Right atrium auricular region (tissue), 2 donors: ENCODE measurements at places on chromosomes 16 and 17. TPM values are rescaled to one million over a fixed set of nuclear protein-coding genes. Genes with fewer than 3 reads are reported as not detected.
A peak's percentile ranks its signal among the peaks of the same experiment; 100 is the strongest.

Gene SMIM5
- 12.0 TPM for total RNA-seq

DNA sequence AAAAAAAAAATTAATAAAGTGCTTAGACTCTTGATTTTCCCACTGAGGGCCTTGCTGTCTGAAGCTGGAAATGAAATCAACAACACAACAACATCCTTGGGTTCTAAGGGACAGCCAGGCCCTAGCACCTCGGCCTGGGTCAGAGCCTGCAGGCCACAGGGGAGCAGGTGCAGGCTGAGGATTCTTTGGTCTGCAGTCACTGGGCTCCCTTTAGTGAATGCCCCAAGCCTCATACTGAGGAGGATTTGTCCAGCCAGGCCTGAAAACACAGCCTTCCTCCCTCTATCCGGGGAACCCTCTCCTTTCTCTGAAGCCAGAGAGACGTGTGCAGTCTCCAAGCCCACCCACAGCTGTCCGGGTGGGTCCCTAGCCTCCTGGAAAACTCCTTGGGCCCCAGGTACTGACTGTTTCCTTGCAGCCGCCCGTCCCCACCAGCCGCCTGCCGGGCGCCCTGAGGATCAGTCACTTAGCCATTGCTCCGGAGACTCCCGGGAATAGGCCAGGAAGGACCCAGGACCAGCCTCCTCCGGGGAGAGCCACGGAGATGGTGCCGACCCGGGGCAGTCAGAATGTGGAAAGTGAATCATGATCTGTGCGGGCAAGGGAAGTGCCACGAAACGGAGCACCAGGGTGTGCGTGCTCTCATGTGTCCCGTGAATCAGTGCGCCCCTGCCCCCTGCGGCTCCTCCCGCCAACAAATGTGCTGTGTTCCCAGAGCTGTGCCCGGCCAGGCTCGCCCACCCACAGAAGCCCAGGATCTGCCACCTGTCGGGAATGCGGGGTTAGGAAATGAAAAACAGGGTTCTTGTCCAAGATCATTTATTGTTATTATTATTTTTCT, 91.0 kb downstream of the RTN4RL1 start:
- no peak for DNase-seq

GRCh38 chr17:68248891-68249290, 1.0 kb downstream of the AMZ2 start:
- no peak for DNase-seq

Gene CA5A
- total RNA-seq: not detected

Gene ZNF174
- 10.2 TPM for total RNA-seq

DNA sequence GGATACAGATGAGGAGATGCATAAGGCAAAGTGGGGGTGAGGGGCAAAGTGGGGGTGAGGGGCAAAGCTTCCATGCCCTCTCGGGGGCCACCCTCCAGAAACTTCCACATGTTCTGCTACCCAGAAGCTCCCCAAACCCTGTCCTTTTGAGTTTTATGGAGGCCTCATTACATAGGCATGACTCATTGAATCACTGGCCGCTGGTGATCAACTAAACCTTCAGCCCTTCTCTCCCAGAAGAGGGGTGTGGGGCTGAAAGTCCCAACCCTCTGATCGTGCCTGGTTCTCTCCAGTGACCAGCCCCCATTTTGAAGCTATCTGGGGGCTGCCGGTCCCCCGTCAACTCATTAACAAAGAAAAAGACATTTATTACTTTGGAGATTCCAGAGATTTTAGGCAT, 27.5 kb downstream of the ITGAE start:
- no peak for DNase-seq

Gene ABCA3
- 10.1 TPM for total RNA-seq

DNA sequence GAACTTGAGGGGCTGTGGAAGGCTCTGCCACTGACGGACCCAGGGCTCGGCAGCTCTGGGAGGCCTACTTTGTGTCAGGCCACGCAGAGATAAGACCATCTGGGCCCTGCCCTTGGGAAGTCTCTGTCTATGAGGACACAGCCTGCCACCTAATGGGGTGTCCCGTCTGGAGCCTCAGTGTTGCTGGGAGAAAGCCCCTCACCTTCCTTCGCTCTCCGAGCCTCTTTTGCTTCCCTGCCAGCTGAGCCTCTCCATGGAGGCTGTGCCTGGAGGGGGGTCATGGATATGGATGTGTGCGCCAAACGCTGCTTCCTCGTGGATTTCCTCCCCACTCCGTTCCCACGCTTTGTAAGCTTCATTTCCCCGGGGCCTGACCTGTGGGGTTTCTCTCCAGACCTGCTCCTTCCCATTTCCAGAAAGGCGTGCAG, 228.8 kb downstream of the SEC14L1 start:
- DNase-seq: no peak

DNA sequence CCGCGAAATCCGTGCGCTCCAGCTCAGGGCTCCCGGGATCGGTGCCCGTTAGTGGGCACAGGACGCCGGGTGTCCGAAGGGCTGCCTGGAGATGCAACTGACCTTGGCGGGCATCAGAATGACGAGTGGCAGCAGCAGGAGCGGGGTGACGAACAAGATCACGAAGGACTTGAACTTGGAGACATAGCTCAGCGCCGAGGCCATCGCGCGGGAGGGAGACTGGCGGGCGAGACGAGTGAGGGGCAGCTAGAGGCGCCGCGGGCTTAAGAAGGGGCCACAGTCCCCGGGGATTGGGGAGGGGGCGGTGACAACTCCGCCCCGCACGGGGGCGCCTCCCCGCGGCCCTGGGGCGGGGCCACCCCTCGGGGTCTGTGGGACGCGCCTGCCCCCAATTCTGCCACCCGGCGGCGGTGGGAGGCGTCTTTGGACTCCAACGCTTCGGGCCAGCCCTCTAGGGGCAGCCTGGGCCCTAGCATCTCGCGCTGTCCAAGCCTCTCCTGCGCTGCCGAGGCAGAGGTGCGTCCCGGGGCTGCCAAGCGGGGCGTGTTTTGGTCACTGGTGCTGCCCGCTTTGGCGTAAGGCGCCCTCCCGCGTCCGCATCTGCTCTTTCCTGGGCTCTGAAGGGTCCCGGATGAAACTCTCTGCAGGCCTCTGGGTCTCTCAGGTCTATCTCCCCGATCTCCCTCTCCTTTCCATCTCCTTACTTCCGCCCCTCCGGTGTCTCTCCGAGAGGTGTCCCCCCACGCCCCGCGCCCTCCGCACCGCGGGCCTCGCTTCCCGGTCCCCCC, at the start of gene SLC13A5:
Gene SLC13A5 (minus strand): TSS at position 240 of the 788 bp plus-strand sequence. CDS start 36 bp downstream, at position 204.
- DNase-seq: peak; percentile 5

DNA sequence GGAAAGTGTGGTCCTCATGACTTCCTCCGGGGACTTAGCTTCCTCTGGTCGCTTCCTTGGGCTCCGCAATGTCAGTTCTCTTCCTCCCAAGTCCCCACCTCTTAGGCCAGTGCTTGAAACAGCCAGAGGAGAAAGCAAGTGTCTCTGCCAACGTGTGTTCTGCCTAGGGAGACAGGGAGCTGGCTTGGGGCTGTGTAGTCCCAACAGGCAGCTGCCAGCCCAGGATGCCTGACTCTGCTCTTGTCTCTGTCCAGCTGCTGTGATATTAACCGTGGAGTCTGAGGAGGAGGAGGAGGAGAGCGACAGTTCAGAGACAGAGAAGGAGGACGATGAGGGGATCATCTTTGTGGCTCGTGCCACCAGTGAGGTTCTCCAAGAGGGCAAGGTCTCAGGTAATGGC, 13.5 kb upstream of the PLEKHG4 start:
- DNase-seq: no peak

Gene TLCD3A
- total RNA-seq: 1.5 TPM

GRCh38 chr17:903691-904481, 75.7 kb downstream of the NXN start:
- DNase-seq: no peak

Gene EME1
- total RNA-seq: 0.33 TPM

DNA sequence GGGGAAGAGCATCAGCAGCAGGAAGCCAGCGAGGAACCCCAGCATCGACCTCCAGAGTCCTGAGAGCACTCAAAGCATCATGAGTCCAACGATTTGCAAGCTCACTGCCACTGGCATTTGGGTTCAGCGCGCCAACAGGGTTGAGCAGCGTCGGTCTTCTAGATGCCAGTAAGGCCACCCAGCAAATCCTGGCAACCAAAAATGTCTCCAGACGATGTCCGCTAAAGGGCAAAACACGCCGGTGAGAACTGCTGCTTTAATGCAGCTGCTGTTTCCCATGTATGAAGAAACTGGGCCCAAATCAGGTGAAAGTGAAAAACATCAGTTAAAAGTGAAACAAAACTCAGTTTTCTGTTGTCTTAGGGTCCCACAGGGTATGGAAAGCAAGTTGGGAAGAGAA, 70.2 kb downstream of the ANKRD11 start:
- DNase-seq: no peak

- no peak for DNase-seq
Measured at GRCh38 chr16:75207831-75208230, 870 bp upstream of the CTRB2 start.

- peak; percentile 13 for DNase-seq
Measured at GRCh38 chr16:11698271-11698689, 30.0 kb downstream of the SNN start.

GRCh38 chr16:72818236-72818845, 229.6 kb downstream of the ZFHX3 start:
- DNase-seq: no peak
